ENCODE measurements at places on chromosomes 16 and 17. TPM values are rescaled to one million over a fixed set of nuclear protein-coding genes. Genes with fewer than 3 reads are reported as not detected.

- H3K27ac ChIP-seq = no peak overlapping the region
- no peak for DNase-seq
- H3K27me3 ChIP-seq = no peaks in the 10 kb centered on the region
Measured at GRCh38 chr16:72824027-72824426, 223.9 kb downstream of the ZFHX3 start.

- H3K4me1 ChIP-seq = no peaks in the 10 kb centered on the region
- no peak for DNase-seq
- no peak overlapping the region for H3K4me3 ChIP-seq
- no peaks in the 10 kb centered on the region for H3K36me3 ChIP-seq
- H3K27ac ChIP-seq = no peak overlapping the region
- H3K27me3 ChIP-seq = peaks cover 11% of the 10 kb centered on the region
Measured at GRCh38 chr16:85461814-85462713, 151.1 kb upstream of the GSE1 start.

GRCh38 chr16:55408661-55409060, 70.3 kb upstream of the MMP2 start:
- no peak for DNase-seq
- H3K4me3 ChIP-seq = no peak overlapping the region
- no peaks in the 10 kb centered on the region for H3K4me1 ChIP-seq
- H3K36me3 ChIP-seq = no peaks in the 10 kb centered on the region
- H3K27me3 ChIP-seq = no peaks in the 10 kb centered on the region

HCRT gene
- total RNA-seq = 0.41 TPM

Measured in GM12878 (cell line).